Stimulated activated CD4-positive, alpha-beta T cell treated with anti-CD3 and anti-CD28 coated beads, Interleukin-12 subunit alpha, Interleukin-12 subunit beta, amount 100 ng/mL, for 48 hours (primary cell): ENCODE measurements at places on chromosomes 3 and 15.
A peak's percentile ranks its signal among the peaks of the same experiment; 100 is the strongest.

GRCh38 chr15:64004587-64004986 lies 41.7 kb downstream of the DAPK2 start:
- DNase-seq, result no peak

- no peak for DNase-seq
Observed at GRCh38 chr3:5169807-5170206, 17.7 kb upstream of the EDEM1 start.

- DNase-seq, result no peak
Observed at GRCh38 chr3:4060064-4060463, 243.1 kb upstream of the SETMAR start.

DNA sequence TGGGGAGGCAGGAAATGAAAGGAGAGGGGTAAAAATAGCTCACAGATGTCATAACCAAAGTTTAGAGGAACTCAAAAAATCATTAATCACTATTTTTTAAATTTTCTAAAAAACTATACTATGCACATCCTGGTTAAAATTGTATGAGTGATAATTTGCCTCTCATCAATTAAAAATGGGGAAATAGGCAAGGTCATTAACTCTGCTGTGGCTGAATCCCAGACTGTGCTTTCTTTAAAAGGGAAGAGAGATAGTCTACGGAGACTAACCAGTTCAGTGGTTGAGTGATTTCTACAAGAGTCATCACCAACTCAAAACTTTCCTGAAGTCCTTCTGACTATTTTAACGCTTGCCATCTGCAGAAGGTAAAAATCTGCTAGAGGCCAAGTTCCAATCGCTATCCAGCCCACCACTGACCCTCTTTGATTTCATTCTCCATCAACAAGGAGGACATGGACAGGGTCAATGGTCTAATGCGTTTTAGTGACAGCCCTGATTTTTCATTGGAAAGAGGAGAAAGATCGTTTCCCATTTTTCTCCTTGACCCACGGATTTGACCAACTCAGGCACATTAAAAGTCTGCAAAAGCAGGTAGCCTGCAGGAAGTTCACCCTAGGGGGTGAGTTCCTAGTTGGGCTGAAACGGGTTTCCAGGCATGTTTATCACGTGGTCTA lies 850 bp downstream of the SUCLG2 start:
- no peak for DNase-seq

DNA sequence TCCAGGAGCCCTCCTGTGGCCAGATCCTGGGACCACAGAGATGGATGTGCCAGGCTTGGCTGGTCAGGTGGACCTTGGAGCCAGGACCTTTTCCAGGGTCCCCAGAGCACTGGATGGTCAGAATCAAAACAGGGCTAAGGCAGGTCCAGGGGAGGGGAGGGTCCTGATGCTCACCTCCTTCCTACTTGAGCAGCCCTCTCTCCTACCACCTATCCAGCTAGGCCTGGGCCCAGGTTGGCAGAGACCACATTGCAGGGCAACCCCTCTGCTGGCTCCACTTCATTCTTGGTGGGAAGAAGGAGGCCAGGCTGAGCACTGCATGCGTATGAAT lies 28.5 kb upstream of the SFMBT1 start:
- DNase-seq, result no peak

DNA sequence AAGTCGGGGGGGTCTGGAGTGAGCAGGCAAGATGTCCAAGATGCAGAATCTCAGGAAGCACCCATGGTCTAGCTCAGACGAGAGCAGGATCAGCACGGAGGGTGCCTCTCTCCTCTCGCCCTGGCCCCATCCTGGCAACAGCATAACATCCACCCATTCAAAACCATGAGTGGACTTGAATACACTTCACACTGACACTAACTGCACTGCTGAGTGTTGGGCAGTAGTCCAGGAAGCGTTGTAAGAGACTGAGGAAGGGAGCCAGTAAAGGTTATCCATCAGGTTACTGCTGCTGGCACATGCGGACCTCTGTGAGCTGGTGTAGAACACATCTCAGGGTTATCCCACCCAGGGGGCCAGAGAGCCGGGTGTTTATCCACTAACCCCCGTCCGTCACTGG lies 131.0 kb upstream of the TOPAZ1 start:
- DNase-seq, result no peak

GRCh38 chr3:59978979-59979378 lies 929.2 kb upstream of the CFAP20DC start:
- peak; percentile 18 for DNase-seq

DNA sequence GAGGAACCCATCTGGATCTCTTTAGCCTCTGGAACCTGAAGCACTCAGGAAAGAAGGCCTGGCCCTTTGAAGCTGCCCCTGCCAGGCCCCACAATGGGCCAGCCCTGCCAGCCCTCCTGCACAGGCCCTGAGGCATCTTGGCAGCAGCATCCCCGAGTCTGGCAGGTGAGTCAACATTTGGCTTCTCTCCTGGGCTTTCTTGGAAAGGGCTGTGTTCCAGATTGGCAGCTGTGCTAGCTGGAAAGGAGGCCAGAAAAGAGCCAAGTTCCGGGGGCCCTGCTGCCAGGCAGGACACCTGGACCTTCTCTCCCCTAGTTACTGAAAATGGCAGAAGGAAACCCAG lies 187.2 kb downstream of the SHQ1 start:
- DNase-seq, result no peak

- no peak for DNase-seq
Observed at GRCh38 chr3:169227911-169228310, 435.6 kb downstream of the MECOM start.

GRCh38 chr3:6321999-6322398 lies 538.9 kb upstream of the GRM7 start:
- DNase-seq, result no peak

DNA sequence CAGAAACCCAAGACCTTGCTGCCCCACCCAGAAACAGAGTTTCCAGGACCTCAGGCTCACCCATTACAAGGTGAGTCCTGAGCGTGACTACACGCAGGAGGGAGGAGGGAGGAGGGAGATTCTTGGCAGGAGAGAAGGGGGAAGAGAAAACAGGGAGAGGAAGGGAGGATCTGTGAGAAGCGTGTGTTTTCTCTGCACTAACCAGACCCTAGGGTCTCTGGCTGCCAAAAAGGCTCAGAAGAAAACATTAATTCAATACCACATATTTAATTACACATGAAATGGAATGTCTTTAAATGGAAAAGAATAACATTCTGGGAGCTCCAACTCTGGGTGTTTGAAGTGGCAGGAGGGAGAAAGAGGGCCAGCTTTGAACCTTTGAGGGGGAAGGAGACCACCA lies 309.0 kb downstream of the NTRK3 start:
- no peak for DNase-seq

DNA sequence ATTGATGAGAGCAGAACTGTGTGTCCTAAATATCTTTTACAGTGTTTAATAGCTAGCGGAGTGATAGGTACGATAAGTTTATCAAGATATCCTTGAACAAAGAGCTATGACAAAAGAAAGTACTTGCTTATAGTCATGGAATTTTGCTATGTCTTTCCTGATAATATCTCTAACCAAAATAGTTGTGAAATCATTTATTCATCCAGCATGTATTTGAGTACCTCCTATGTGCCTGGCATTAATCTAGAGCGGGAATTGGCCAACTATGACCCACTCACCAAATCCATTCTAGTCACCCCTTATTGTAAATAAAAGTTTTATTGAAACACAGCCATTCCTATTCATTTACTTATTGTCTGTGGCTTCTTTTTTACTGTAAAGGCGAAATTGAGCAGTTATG lies 46.6 kb downstream of the ZFAND6 start:
- DNase-seq, result no peak

DNA sequence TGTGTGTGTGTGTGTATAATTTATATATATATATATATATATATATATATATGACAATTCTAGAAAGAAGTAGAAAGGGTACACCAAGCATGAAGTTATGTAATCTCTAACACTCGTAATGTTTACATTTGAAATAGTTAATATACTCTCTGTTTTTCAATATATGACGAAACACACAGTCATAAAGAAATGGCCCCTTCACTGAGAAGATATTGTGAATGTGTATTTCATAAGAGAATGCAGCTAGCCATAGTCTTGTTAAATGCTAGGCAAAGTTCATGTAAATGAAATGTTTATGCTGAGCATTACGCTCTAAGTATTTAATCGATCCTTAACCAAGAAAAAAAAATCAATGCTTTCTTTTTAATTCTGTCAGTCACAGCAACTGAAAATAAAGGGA lies 154.7 kb upstream of the TSPAN3 start:
- DNase-seq, result no peak

- no peak for DNase-seq
Observed at GRCh38 chr3:15795651-15796308, 2.0 kb downstream of the ANKRD28 start.

DNA sequence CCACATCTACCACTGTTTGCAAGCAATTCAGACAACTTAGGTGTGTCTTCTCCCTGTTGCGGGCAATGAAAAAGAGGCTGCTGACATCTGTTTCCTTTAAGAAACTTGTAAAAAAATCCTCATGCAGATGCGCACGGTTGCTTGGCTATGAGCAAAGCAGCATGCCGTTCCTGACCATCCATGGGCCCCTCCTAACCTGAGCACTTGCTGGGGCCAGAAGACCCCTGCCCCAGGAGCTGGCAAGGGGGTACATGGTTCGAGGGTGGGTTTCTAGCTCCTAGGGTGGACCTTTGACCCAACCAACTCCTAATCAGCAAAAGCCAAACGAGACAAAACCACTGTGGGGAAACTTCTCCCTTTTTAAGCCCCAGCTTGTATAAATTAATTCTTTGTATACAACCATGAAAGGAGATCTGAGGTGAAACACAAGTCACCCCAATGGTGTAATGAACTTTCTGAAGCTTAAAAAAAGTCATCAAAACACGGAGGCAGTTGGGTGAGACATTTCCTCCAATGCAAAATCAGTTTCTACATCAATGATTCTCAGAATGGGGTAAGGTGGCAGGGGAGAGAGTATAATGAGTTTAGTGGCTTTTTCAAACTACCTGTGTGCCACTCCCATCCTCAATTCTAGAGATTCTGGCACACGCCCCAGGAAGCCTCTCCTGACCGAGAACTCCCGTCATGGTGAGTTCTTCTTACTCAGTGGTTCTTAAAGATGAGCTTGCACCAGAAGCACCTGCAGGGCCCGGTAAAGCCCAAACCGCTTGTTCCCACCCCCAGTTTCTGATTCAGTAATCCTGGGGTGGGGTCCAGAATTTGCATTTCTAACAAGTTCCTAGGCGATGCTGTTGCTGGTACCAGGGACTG lies 44.1 kb downstream of the CPN2 start:
- no peak for DNase-seq

GRCh38 chr3:127542441-127542952 lies 48.0 kb downstream of the TPRA1 start:
- no peak for DNase-seq

DNA sequence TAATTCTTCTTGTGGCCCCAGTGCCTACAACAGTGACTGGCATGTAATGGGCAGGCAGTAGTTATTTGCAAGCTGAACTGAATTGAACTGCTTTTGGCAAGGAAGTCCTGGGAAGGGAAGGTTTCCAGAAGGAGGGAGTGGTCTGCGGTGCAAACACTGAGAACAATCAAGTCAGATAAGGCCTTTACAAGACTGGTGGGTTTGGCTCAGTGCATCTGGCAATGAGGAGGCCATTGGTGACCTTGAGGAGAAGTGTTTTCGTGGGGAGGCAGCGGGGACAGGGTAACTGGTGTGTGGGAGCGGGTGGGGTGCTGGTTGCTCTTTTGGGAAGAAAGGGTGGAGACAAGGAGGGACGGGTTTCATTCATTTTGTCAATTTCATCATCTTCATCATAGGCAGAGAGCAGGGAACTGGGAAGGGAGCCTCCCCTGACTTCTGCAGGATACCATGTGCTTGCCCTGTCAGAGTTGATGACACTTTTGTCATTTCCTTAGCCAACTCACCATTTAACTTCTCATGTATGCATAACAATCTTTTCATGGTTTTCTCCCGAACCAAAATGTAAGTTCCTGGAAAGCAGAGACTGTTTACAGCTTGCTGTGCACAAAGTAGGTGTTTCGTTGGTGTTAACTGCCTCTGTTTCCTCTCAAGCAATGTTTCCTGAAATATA lies 8.4 kb upstream of the EHD4 start:
- DNase-seq, result no peak

- no peak for DNase-seq
Observed at GRCh38 chr15:31280046-31280830, 46.4 kb upstream of the KLF13 start.

GRCh38 chr15:65532738-65533051 lies 2.4 kb downstream of the HACD3 start:
- DNase-seq, result no peak

DNA sequence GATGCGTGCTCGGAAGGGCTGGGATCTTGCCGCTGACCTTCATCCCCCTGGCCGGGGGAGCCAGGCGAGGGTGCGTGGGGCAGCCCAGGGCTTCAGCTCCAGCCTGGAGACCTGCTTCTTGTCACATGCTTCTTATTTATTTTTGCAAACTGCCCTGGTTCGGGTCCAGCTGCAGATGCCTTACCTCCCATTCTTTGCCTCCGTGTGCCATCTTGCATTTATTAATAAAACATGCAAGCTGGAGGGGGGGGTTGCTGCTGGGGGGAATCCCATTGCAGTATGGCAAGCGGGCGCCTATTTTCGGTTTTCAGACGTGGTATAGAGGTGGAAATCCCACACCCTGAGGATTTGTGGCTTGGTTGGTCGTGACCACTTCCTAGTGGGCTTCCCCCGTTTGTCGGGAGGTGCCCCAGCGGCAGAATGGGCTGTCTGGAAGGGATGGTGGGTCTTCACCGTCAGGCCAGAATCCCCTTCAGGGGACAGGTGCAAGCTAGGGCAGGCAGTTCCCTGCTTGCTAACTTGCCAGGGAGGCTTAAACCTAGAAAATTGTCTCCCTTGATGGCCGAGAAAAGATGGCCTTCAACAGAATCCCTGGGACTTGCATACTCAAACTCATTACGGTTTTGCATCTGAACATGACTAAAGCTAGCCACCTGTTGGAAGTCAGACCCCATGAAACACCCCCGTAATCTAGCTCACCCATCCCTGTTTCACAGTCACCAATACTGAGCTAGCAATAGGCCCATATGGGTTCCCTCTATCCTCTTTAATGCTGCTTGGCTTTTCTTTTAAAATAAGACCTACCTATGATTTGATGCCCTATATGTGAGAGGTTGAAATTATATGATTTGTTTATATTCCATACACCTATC lies 569 bp downstream of the TMEM266 start:
- DNase-seq, result no peak

- DNase-seq, result no peak
Observed at GRCh38 chr15:56351353-56351752, 13.9 kb upstream of the TEX9 start.

DNA sequence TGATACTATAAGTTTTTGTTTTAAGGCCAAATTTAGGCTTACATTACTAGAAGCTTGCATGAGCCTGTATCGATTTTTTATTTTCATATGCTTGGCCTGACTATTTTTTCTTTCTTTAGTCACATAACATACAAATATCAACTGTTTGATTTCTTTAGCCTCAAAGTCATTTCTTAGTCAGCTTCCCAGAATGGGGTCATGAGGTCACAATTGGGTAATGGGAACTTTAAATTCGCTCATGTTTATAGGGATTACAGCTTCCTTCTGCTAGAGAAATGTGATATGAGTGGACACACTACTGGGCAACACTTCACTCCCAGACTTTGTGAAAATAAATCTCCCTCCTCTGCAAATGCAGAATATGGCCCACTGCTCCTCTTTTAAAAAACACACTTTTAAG lies 9.1 kb upstream of the TIPARP start:
- no peak for DNase-seq
